ENCODE measurements at places on chromosomes 7 and 10.

DNA sequence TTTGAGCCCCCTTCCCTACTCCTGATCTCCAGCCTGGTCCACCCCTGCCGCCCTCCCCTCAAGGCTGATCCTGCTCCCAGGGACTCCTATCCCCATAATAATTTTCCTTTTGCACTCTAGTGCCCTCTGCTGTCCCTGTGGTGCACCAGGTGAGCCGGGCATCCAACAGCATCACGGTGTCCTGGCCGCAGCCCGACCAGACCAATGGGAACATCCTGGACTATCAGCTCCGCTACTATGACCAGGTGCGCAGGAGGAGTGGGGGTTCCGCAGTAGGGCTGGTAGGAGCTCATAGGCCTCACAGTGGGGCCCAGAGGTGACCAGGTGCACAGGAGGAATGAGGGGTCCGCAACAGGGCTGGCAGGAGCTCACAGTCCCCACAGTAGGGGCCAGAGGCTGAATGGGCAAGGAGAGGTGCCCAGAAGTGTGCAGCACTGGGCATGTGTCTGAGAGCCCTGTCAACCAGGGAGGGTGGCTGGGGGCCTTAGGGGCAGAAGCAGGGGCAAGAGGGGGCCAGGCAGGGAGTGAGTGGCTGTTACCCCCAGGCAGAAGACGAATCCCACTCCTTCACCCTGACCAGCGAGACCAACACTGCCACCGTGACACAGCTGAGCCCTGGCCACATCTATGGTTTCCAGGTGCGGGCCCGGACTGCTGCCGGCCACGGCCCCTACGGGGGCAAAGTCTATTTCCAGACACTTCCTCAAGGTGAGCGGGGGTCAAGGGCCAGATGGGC, 11.7 kb downstream of the EPHB6 start:
- DNase-seq, result no peak

- peak; percentile 36 for DNase-seq
Measured at GRCh38 chr7:24812305-24812945, 55.2 kb upstream of the GSDME start.

- DNase-seq, result no peak
Measured at GRCh38 chr7:13577566-13578145, 411.8 kb downstream of the ETV1 start.

GRCh38 chr7:114959931-114960330, 38.0 kb downstream of the MDFIC start:
- no peak for DNase-seq

GRCh38 chr7:101121991-101122932, 4.6 kb upstream of the SERPINE1 start:
- no peak for DNase-seq

DNA sequence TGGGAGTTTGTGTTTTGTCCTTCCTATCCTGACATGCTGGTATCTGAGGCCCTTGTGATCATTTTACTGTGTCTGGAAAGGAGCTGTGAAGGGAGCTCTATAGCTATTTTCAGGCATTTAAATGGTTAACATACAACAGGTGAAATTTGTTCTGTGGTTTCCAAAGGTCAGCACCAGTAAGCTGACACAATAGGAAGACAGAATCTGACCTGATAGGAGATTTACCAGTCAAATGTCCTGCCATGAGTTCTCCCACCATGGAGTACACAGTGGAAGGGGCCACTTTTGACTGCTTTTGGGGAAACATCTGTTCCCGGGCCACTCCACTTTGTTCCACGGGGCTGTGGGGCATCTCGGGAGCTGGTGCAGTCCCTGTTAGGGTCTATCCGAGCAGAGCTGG, 17.6 kb downstream of the FKBP6 start:
- no peak for DNase-seq

GRCh38 chr7:104857458-104858425, 156.3 kb upstream of the KMT2E start:
- DNase-seq, result no peak

DNA sequence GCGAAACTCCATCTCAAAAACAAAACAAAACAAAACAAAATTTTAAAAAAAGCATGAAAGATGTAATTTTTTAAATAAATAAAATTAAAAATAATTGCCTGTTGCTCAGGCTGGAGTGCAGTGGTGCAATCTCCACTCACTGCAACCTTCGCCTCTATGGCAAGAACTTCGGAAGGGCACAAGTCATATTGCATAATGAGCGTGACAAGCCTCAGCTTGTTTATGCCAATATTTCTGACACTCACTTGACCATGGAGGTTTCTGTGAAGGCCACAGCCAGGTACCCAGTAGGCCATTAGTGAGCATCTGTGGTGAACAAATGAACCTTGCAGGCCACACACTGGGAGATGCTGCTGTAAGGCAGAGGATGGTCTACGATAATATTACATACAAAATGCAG, 106.1 kb upstream of the KMT2C start:
- DNase-seq, result no peak

DNA sequence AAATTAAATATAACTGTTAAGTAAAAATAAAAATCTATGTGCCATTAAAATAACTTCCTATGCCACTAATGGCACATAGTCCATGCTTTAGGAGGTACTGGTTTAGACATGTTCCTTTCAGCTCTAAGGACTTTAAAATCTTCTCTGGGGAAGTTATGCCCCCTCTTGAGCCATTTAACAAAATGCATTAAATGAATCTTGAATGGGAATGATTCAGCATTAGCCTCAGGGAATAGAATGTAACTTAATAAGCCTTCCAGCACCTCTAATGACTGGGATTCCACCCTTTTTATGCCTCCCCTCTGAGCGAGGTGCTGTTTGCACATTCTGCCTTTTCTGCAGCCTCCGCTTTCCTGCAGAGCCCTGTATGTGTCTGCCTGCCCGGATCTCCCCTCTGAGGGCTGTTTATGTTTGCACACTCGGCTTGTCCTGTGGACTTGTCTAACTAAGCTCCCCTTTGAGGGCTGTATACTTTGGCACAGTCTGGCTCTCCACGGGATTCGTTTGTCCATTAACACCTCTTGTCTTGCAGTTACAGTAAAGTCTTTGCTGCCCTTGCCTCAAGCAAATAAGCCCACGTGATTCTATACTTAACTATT, 108.4 kb upstream of the HPS1 start:
- DNase-seq, result no peak

- DNase-seq, result no peak
Measured at GRCh38 chr7:28759475-28759971, 198.6 kb downstream of the TRIL start.

GRCh38 chr7:134368851-134369544, 52.3 kb upstream of the SLC35B4 start:
- DNase-seq, result no peak

GRCh38 chr7:135971366-135971725, 5.8 kb downstream of the MTPN start:
- no peak for DNase-seq

DNA sequence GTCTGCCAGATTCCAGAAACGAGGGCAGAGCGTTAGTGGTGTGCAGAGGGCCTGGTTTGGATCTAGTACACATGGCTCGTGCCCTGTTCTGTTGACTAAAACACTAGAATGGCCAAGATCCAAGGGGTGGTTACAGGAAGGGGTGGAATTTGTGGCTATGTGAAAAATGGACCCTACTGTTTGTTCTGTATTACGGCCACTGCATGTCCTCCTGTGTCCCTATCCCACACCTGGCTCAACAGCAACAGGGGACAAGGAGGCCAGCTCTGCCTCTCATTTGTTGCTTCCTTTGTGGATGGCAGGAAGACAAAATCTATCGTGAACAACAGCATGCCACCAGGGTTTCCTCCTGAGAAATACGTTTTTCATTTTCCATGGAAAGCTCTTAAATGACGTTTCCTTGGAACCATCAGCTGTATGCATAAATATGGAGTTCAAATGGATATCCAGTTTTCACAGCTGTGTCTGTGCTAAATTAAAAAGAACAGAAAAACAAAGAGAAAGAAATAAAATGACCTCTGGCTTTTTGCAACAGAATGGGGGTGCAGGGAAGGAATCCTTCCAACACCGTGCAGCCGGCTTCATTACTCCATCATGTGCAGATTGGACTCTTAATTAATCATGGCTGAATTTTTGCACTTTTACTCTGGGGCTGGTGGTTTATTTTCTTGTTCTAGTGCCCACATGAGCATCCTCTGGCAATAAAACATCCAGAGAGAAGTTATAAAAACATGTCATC, 318.9 kb downstream of the CXCL12 start:
- no peak for DNase-seq

DNA sequence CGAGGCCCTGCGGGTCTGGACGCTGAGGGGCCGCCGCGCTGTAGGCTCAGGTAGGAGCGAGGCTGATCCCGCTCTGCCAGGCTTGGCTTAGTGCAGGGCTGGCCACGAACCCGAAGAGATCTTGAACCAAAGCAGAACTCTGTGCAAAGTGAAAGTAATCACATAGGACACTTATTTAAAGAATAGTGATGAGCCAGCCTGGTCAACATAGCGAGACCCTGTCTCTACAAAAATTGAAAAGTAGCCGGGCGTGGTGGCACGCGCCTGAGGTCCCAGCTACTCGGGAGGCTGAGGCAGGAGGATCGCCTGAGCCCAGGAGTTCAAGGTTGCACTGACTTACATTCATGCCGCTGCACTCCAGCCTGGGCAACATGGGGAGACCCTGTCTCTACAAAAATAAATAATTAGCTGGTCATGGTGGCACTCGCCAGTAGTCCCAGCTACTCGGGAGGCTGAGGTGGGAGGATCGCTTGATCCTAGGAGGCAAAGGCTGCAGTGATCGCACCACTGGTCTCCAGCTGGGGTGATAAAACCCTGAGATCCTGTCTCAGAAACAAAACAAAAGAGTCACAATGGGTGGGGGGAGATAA, 541 bp downstream of the ZSCAN25 start:
- DNase-seq, result no peak

GRCh38 chr10:115417585-115418265, 324.6 kb downstream of the ATRNL1 start:
- DNase-seq, result no peak

DNA sequence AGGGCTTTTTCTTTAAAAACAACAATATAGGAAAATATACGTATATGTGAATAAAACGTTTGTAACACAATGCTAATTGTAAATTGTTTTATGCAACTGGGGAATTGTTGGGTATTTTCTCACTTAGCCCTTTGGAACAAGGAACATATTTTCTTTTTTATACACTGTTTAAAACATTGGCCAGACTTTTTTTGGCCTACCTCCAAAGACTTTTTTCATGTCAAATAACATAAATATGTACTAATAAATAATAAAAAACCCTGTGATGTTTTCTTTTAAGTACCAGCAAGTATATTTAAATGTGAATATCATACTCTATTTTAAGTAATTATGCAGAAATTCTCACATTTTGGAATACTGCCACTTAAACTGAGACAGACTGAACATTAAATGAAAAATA, 15.7 kb downstream of the TMEM106B start:
- DNase-seq, result no peak

- DNase-seq, result no peak
Measured at GRCh38 chr7:21454906-21455305, 27.0 kb downstream of the SP4 start.

DNA sequence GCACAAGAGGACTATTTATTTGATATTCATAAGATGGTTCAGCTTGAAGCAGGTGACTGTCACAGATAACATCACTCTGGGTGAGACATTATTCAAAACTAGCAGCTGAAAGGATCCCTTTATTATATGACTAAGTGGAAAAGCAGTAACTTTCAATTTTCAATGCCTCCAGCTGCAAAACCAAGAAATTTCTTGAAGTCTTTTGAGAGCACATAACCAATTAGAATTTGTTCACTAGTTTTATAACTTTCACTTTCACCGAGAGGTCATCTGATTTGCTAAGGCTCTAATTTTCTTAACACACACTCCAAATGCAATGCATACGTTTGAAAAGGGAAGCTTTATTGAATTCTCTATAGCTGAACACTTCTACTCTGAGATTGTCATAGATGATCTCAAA, 88.6 kb upstream of the KLF14 start:
- no peak for DNase-seq

DNA sequence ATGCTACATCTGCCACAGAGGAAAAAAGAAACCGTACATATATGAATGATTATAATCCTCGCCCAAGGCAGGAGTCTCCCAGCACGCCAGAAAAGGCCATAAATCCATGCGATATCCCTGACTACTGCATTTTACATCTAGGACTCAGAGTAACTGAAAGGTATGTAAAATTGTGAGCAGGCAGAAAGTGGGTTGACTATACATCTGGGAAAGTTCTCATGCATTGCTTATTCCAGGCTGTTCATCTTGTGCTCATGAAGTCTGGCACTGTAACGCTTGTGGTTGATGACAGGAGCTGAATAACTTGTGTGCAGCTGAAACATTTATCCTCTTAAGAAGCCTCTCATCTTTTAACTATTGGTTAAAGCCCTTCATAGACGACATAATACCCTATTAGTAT, 193.4 kb upstream of the STEAP4 start:
- no peak for DNase-seq

DNA sequence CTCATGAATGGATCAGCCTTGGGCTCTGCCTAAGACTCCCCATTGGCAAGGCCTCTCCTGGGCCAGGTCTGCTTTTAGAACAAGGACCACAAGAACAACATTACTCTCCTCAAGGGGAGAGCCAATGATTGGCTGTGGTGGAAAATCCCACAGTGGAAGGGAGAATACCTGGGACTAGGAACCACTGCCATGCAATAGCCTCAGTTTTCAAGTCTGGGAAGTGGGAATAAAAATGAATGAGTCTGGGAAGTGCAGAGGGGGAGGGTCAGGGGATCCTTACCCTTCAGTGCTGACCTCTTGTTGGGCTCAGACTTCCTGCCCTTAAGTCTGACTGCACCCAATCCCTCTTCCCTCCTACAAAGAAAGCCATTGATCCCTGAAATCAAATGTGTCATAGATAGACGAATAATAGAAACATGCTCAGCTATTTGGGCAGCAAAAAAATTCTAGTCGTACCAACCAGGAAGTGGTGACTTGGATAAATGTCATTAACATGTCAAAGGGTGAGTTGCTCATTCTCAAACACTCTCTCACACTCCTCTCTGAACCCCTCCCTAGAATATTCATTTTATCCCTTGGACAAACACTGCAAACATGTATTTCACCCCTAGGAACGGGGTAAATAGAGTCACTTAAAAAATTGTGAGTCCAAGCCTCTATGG, 123.6 kb downstream of the SH3PXD2A start:
- no peak for DNase-seq

DNA sequence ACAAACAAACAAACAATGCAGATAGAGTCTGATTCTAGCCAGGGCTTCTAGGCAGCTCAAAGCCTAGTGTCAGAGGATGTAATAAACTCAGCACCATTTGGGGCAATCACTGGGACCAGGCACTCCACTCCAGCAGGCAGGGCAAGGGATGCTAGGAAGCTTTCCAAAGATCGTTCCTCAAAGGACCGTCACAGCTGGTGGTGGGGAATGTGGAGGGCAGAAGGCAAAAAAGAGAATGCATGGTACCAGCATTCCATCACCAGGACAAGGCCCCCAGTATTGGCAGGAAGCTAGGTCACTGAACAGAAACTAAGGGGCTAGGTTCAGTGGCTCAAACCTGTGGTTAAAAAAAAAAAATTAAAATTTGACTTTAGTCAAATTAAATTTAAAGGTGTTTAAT, 94.2 kb downstream of the CUL2 start:
- DNase-seq, result no peak

- no peak for DNase-seq
Measured at GRCh38 chr10:43238462-43238861, 28.4 kb downstream of the RASGEF1A start.

DNA sequence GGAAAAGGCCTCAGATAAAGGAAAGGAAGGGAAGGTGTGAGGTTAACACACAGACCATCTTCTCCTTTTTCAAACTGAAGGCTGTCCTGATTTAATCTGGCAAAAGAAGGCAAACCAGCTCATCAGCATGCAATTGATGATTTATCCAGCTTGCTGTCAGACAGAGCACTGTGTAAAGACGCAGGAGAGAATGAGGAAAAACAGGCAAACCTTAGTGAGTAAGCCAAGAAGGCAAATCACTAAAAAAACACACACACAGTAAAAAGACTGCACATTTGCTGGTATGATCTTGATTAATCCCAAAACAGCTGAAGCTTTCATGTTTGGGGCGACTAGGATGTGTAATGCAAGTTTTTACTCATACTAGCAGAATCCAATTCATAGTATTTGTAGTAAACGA, 65.8 kb upstream of the SKAP2 start:
- no peak for DNase-seq

Data from stimulated activated CD4-positive, alpha-beta T cell treated with anti-CD3 and anti-CD28 coated beads, Interleukin-4, amount 100 ng/mL, for 1 hour (primary cell).